ENCODE measurements at places on chromosomes 5 and 9.

DNA sequence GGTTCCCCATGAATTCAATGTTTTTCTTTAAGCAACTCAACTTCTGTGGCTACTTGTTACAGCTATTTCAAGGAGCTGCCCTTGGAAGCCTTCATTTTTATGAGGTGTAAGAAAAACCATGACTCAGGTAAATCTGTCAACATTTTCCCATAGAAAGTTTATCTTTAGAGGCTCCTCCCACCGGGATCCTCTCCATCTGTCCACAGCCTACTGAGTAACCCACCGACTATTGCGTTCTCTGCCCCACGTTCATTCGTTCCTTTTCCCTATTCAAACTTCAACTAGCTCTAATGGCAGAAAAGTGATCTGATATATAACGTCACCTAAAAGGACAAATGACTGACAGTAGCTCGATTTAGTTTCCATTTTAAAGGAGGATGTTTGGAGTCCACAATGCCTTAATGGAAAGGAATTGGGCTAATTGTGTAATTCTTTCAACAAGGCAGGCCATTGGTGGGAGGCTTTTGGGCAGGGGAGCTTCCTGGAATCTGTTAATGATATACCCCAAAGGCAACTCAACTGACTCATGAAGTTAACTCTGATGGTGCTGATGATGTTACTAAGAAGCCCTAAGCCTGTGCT is 29.3 kb upstream of the NR3C1 start:
- no peak for DNase-seq

DNA sequence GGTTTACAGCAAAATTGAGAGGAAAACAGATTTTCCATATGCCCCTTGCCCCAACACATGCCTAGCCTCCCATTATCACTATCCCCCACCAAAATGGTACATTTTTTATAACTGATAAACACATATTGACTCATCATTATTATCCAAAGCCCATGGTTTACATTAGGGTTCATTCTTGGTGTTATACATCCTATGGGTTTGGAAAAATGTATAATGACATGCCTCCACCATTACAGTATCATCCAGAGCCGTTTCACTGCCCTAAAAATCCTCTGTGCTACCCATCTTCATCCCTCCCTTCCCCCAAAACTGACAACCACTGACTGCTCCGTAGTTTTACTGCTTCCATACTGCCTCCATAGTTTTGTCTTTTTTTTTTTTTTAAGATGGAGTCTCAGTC is 111.1 kb downstream of the ACTL7B start:
- DNase-seq: no peak

- no peak for DNase-seq
Observed at GRCh38 chr9:79213417-79214125, 358.2 kb upstream of the TLE4 start.

DNA sequence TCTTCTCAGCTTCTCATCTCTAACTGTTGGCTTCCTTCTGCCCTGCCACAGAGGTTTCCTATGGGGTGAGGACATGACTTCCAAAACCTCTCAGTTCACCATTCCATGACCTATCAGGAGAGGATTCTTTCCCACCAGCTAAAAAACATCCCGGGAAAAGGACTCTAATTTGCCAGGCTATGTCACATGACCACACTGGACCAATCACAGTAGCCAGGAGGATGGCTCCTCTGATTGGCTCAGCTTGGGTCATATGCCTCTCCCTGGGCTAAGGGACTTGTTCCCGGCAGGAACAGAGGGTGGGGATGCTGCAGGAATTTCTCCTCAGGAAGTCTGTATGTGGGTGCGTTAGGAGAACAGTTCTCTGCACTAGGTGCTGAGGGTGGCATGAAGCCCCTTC is 40.3 kb upstream of the XPA start:
- DNase-seq: no peak

DNA sequence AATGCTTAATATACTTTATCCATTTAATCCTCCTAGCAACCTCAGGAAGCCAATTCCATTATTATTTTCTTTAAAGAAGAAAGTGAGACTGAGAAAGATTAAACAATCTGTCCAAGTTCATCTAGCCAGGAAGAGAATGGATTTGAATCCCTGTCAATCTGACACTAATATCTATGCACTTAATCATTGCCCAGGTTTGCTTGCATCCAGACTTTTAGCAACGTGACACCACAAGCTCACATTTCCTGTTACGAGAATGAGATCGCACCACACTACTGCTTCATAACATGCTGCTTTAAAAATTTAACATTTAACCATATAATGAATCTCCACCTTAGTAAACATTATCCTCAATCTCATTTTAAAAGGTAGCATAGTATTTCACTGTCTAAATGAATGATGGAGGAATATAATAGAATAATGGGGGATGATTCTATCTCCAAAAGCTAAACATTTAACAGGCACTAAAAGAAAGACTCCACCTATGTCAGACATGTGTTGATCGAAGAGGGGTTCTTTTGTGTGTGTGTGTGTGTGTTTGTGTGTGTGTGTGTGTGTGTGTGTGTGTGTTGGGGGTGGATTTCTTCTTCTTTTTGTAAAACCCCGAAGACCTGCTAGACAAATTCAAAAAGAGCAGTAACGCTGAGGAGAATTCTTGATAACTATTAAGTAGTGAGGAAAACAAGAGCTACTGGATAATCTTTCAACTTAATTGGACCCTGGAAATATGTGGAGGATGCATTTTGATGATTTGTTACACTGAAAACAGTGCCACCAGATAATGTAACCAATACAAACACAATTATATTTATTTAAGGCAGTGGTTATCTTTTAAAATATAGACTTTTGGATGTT is 138.7 kb upstream of the NR3C1 start:
- DNase-seq: no peak

DNA sequence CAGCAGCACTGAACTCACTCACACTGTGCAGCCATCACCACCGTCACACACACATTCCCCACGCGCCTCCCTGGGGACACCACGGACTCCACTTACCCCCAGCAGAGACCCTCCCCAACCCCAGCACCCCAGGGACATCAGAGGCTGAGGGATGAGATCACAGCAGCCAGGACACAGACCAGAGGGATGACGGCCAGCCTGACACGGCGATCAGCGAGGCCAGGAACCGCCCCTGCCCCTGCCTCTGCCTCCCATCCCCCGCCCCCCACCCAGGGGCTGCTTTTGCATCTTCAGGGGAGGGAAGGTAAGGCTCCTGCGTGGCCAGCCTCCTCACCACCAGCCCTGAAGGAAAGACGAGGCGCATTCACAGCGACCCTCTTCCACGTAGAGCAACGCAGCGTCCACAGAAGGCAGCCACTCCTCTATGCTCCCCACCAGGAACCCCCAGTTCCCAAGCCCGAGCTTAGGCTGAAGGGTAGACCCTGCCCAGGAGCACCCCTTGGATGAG is 104.5 kb downstream of the VAV2 start:
- no peak for DNase-seq

GRCh38 chr5:10145923-10146401 is 103.7 kb downstream of the ATPSCKMT start:
- DNase-seq: no peak

GRCh38 chr5:159103086-159103485 is 3.4 kb upstream of the EBF1 start:
- no peak for DNase-seq

- no peak for DNase-seq
Observed at GRCh38 chr5:35884191-35884769, 27.6 kb downstream of the IL7R start.

DNA sequence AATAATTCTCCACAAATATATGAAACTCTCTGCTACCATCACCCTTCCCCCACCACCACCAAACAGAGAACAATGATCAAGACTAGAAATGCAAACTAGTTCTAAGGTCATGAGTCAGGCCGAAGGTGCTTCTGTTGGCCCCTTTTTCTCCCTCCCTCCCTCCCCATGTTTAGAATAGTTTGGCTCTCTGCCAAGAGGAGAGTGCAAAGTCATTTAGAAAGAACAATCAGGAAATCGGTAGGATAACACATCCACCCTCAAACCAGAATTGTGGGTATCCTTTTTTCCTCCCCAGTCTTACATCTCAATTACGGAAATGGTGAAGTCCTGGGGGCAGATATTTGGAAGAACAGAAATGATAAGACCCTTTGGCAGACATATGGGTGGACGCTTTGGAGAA is 170.1 kb downstream of the SLF1 start:
- DNase-seq: no peak

- DNase-seq: no peak
Observed at GRCh38 chr9:136798708-136799078, 2.6 kb downstream of the CCDC183 start.
